ENCODE measurements at places on chromosomes 11 and 22.

DNA sequence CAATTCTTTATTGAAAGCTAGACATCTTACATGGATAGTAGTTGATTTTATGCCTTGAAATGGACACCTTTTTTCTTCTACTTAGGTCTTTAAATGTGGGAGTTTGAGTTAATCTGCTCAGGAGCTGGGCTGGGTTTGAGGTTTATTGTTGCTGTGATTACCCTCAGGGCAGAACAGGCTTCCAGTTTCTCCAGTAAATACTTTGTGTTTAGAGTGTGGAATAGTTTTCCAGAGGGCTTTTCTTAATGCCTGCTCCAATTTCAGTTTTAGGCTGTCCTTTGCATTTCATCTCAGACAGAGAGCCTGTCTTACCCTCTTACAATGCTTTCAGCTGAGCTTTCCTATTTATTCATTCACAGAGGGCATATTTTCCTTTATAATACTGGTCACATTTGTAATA, 69.9 kb upstream of the ADORA2A start:
- no peak for ATAC-seq

DNA sequence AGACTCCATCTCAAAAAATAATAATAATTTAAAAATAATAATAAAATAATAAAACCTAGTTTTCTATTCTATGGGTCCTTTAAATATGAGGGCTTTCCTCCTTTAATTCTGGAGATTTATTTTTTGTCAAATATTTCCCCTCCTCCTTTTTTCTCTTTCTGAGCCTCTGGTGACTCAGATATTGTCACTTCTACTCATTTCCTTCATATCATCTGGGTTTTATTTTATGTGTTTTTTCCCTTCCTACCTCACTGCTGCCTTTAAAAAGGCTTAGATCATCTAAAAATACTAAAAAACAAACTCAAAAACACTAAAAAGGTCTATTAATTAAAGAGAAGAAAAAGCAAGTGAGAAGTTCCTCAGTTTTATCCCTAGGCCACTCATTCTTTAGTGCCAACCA, 138.9 kb downstream of the SPON1 start:
- ATAC-seq = peak; percentile 54

DNA sequence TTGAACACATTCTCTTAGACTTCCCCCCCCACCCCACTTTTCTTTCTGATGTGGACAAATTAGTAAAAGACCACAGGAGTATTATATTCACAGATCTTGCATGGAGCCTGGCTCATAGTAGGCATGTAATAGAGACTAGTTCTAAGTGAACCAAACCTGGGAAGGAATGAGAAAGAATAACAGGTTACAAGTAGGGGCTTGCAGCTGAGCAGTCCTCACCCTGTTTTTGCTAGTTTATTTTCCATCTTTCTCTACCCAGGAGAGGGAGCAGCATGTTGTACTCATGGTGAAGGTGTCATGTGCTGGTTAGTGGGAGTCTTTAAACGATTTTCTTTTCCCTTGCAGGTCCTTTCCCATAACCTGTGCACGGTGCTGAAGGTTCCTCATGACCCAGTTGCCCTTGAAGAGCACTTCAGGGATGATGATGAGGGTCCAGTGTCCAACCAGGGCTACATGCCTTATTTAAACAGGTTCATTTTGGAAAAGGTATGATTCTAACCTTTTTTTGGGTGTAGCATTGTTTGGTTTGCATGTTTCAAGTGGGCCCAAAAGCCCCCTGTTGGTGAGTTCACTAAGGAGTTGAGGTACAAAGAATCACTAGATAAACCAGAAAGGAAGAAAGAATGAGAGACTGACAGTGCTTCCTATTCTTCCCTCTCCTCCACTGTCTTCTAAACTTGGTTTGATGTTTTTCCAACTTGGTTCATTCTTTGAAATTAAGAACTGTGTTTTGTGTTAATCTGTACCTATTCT, 30.1 kb downstream of the SWAP70 start:
- ATAC-seq = no peak

DNA sequence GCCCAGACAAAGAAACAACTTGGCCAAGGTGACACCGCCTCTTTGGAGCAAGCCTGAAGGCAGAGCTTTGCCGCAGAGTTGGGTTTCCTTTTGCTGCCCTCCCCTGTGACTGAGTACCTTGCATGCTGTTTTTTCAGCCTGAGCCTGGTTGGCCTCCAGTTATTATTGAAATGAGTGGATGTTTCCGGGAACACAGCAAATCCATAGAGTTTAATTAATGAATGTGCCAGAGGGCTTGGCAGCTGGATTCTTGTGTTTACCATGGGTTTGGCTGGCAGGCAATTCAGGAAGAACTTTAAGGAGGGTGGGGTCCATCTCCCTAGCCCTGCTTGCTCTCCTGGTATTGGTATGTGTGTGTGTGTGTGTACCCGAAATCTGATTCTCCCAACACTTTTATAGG, 65.6 kb upstream of the CRYBB3 start:
- ATAC-seq = no peak

- ATAC-seq = no peak
Observed at GRCh38 chr11:87444993-87445392, 407.3 kb downstream of the TMEM135 start.

DNA sequence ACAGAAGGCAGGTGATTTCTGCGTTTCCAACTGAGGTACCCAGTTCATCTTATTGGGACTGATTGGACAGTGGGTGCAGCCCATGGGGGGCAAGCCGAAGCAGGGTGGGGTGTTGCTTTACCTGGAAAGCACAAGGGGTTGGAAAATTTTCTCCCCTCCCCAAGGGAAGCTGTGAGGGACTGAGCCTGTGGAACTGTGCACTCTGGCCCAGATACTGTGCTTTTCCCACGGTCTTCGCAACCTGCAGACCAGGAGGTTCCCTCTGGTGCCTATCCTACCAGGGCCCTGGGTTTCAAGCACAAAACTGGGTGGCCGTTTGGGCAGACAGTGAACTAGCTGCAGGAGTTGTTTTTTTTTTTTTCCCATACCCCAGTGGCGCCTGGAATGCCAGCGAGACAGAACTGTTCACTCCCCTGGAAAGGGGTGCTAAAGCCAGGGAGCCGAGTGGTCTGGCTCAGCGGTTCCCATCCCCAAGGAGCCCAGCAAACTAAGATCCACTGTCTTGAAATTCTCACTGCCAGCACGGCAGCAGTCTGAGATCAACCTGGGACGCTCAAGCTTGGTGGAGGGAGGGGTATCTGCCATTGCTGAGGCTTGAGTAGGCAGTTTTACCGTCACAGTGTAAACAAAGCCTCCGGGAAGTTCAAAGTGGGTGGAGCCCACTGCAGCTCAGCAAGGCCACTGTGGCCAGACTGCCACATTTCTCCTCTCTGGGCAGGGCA, 97.2 kb downstream of the JRKL start:
- no peak for ATAC-seq

GRCh38 chr11:108204929-108205499, 17.4 kb downstream of the NPAT start:
- ATAC-seq = peak; percentile 68

DNA sequence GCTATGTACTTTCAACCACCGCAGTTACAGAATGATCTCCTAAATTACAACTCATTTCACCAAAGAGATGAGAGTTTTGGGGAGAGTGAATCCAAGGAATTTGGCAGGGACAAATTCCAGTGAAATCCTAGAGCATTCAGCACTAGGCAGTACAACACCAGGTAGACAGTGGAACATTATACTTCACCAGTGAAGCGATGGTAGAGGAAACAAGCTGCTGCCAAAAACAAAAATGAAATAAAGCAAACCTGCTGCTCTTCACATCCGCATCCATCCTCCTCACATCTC, 16.9 kb downstream of the SMCO4 start:
- no peak for ATAC-seq

DNA sequence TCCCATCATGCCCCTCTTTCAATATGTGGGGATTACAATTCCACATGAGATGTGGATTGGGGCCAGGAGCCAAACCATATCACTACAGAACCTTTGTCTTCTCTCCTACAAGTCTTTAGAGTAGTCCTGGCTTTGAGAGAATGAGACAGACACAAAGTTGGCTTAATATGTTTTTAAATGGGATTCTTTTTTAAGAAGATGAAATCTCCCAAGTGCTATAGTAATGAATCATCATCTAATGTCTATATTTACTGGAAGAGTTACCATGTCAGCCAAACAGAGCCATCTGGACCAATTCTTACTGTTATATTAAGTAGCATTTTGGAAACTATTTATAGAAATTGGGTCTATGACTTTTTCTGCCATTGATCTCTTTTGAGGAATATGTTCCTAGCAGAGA, 38.1 kb upstream of the CARD18 start:
- no peak for ATAC-seq

- ATAC-seq = no peak
Observed at GRCh38 chr11:12961615-12962014, 47.5 kb upstream of the RASSF10 start.

GRCh38 chr11:19976281-19976941, 183.9 kb downstream of the DBX1 start:
- no peak for ATAC-seq

DNA sequence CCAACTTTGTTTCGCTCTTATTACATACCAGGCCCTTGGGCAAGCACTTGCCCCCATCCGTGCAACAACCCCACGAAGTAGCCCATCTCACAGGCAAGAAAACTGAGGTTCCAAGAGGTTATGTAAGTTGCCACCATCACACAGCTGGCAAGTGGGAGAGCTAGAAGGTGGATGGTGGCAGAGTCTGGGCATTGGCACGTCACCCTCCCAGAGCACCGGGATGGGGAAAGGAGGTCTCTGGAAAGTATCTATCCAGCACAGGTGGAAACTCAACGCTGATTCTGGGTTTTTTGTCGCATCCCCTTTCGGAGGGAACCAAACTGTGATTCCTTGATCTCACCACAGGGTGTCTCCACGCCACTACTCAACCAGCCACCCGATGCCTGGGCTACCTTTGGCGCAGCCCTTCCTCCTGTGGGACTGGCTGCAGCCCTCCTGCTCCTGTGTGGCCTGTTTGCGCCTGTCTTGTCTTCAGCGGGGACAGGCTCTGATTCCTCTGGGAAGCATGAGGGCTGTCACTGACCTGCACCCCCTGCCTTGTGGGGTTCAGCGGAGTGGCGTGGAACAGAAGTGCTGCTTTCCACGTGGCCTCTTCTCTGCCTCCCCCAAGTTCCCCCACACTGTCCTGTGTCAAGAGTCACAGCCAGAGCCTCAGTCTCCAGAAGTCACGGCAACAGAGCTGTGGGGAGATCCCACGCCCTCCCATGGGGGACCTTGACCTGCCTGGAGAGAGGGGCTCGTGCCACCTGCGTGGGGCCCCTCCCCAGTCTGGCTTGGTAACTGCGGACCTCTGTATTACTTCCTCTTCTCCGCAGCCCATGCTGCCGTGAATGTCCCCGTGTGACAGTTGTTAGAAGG, 34.4 kb upstream of the TRIM29 start:
- peak; percentile 60 for ATAC-seq

GRCh38 chr11:129846508-129847335, 31.1 kb downstream of the TMEM45B start:
- peak; percentile 98 for ATAC-seq

- no peak for ATAC-seq
Observed at GRCh38 chr11:57391539-57391938, 1.1 kb upstream of the PRG2 start.

DNA sequence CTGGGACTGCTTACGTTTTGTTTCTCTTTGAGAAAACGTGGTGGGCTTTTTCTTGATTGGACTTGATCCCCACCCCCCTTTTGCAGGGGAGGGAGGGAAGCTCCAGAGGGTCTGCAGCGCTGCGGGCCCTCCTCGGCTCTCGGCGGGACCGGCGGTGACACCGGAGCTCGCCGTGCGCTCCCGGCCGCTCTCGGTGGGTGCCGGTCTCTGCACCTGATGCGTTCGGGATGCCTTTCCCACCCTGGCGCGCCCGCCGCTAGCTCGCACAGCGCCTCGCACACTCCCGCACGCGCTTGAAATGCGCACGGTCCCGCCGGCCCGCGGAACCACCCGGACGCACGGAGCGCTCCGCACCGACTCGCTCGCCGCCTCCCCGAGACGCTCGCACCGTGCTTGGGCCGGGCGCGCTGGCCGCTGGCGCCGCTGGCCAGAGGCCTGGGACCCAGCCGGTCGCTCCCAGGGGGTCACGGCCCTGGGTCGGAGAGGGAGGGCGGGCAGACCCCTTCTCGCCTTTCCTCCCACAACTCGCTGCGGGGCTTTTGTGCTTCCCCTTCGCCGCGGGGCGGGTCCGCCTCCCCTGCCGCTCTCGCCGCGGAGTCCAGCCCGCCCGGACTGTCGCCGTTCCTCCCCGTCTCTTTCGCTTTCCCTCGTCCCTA, 1.0 kb downstream of the ZBTB16 start:
- peak; percentile 28 for ATAC-seq

DNA sequence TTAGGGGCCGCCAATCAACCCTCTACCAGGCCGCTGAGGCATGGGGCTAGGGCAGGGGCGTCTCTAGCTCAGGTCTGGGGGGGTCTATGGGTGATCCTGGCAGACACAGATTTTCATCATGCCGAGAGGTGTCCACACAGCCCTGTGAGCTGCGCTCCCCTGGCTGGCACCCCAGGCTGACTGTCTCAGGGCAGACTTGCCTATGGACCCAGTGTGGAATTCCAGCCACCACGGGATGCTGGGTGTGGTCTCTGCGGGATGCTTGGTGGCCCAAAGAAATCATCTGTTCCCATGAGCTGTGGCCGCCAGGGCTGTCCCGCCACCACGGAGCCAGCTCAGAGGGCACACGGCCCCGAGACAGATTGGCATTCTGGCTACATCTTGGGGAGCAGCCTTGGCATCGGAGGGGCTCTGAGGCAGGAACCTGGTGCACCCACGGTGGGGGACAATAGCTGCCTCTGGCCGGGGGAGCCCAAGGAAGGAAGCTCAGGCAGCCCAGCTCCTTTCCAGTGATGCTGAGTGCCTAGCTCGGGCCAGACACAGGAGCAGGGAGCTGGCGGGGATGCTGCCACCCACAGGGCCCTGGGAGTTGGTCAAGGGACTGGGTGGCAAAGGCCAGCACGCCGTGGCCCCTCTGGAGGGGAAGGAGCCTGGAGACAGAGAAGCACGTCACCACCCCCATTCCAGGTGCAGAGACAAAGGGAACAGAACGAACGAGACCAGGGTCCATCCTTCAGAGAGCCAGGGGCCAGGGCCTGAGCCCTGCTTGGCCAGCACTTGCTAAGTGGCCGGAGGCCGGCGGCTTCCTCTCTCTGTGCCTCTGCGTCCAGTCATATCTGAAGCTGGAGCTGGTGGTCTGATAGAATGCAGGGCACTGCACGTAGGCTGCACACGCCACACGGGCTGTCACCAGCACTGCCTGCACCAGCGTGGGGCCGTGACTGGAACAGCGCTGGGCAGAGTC, 64.4 kb upstream of the FGF3 start:
- ATAC-seq = no peak

GRCh38 chr11:11122749-11123148, 230.3 kb downstream of the CSNK2A3 start:
- ATAC-seq = no peak

DNA sequence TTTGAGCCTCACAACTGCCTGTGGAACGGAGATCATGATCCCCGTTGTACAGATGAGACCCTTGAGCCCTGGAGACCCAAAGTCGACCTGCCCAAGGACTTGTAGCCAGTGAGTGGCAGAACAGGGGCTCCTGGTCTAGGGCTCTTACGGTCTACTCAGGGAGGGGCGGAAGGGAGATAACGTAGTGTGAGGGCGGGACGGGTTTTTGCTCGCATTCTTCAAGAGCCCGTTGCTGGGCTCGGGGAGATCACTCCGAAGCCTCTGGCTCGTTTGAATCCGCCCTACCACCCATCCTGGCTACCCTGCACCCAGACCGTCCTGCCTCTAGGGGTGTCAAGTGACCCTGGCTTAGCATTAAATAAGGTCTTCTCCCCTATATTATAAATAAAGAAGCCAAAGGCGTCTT, 639 bp downstream of the CRY2 start:
- peak; percentile 11 for ATAC-seq

Data from activated T-helper 17 cell treated with anti-CD3 and anti-CD28 coated beads, Interleukin-2, amount 50 U/mL, for 72 hours (primary cell).